ENCODE measurements at places on chromosomes 12 and 14.
A peak's percentile ranks its signal among the peaks of the same experiment; 100 is the strongest.

DNA sequence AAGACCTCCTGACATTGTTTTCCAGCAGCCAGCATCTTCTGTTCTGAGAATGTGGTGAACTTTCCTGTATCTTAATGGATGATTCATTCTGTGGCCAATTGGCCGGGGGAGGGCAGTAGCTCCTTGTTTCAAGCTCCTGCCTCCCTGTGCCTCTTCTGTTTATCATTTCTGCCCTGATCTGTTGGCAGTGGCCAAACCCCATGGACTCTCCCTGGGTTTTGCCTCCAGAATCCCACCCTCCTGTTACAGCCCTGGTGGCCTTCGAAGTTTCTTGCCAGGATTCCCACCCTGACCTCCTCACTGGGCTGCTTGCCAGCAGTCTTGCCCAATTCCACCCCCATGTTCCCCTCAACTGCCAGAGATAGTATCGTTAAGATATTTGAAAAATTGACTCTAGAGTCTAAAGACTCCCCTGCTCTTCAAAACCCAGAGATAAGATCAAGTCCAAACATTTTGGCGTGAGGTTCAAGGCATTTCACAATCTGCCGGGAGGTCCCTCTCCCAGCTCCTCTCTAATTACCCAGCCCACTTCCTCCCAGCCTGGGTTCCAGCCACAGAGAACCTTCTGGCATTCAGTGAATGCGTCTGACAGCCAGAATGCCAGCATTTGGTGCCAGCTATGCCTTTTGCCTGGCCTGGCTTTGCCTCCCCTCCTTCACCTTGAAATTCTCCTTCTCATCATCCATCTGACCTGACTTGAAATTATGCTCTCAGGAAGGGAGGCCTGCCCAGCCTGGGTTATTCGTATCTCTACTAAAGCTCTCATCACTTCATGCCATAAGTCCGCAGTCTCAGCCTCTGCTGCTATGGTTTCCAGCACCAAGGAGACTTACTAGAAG lies 37.7 kb upstream of the TXNRD1 start:
- no peak for DNase-seq

DNA sequence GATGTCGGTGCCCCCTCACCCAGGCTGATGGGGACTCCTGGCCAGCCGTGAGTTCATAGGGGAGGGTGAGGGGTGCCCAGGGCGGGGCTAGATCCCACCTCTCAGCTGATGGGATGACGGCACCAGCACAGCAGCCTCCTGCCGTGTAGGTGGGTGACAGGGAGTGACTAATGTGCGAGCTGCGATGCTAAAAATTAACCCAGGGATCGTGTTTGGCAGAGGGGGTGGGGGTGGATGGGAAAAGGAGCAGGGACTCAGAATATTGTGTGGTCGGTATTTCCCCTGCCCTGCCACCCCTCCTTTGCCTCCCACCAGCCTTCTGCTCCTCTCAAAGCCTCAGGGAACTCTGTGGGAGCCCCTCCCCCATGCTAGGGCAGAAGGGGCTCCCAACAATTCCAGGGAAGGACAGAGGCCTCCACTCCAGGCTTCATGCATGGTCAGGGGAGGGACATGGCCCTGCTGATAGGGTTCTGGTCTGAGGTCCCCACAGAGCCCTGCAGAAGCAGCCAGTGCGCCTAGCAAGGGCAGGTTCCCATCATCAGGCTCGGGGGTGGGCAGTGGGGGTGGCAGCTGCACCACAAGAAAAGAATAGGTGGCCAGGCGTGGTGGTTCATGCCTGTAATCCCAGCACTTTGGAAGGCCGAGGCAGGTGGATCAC lies 12.5 kb downstream of the TAMALIN start:
- no peak for DNase-seq

- peak; percentile 74 for DNase-seq
Measured at GRCh38 chr14:69818758-69819191, 21.7 kb upstream of the SLC10A1 start.

- DNase-seq: no peak
Measured at GRCh38 chr14:87522575-87522974, 470.4 kb downstream of the GALC start.

DNA sequence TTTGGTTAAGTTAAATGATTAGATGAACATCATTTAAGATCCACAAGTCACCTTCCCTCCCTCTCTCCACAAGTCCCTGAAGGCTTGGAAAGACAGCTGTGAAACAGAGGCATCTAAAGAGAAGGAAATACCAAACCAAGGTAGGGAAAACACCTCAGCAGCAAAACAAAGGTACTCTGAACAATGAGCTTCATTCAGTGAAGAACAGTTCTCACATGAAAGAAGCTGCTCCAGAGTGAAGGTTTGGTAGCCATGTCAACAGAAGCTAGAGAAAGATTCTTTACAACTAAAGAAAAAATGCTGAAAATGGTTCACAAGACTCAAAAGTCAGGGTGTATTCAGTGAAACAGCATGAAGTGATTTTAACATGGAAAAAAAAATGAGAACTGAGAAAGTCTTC lies 69.4 kb downstream of the FGD6 start:
- DNase-seq: no peak

GRCh38 chr12:59046763-59047534 lies 126.6 kb upstream of the LRIG3 start:
- DNase-seq: no peak

- DNase-seq: no peak
Measured at GRCh38 chr14:99093532-99094517, 178.2 kb downstream of the BCL11B start.

DNA sequence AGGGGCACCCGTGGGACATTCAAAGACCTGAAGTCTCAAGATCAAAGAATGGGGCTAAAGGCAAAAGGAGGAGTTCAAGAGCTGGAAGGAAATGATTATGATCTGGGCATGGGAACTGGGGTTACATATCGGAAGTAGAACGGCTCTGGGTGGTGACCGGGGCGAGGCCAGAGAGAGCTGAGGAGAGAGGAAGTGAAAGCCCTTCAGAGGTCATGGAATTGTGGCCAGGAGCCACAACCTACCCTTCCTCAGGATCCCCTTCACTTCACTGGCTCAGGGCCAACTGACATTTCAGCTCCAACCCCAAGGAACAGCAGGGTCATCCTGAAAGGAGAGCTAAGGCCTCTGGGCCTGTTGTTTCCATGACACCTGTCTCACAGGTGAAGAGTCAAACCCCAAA lies 57.8 kb downstream of the GALNT16 start:
- DNase-seq: peak; percentile 15

DNA sequence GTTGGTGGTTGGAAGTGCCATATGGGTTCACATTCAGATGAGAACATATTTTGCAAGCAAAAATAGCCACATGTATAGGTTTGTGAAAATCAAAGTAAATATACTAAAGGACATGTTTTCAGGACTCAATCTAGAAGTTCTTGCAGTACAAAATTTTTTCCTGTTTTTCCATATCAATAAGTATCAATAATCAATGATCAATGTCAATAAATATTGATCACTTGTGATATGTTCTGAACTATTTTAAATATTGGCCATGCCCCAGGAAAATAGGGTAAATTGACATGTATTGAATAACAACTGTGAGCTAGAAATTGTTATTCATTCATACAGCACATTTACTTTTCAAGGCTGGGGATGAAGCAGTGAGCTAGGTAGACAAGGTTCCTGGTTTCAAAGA lies 24.3 kb downstream of the ALG10 start:
- no peak for DNase-seq

DNA sequence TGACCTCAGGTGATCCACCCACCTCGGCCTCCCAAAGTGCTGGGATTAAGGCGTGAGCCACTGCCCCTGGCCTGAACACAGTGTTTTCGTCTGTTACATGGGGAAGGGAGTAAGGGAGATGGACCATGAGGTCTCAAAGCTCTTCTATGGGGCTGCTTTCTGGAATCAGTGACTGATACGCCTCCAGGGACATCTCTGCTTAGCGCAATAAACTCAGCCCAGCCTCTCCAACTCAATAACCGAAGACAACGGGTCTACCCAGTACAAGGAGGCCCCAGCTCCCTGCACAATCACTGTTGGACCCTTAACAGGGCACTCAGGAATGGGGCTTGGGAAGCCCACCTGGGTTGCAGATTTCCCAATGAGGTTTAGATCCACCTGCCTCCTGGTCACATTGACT lies 42.6 kb upstream of the CHGA start:
- no peak for DNase-seq

GRCh38 chr12:128259556-128260070 lies 7.4 kb upstream of the TMEM132C start:
- DNase-seq: no peak

DNA sequence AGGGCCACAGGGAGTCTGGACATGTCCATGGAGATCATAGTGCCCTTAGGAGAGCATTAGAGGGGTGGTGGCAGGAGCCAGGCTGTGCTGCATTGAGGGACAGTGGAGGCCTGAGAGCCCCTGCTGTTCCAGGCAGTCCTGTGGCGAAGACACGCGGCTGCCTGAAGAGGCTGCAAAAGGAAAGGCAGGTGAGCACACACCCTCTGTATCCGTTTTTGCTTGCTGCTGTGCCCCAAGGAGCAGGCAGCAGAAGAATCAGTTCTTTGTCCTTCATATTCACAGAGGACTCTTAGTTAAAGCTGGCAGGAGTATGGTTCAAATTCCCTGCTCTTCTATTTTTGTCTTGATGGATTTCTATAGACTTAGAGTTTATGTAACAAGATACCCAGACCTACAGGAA lies 4.5 kb downstream of the SLC35E3 start:
- no peak for DNase-seq

DNA sequence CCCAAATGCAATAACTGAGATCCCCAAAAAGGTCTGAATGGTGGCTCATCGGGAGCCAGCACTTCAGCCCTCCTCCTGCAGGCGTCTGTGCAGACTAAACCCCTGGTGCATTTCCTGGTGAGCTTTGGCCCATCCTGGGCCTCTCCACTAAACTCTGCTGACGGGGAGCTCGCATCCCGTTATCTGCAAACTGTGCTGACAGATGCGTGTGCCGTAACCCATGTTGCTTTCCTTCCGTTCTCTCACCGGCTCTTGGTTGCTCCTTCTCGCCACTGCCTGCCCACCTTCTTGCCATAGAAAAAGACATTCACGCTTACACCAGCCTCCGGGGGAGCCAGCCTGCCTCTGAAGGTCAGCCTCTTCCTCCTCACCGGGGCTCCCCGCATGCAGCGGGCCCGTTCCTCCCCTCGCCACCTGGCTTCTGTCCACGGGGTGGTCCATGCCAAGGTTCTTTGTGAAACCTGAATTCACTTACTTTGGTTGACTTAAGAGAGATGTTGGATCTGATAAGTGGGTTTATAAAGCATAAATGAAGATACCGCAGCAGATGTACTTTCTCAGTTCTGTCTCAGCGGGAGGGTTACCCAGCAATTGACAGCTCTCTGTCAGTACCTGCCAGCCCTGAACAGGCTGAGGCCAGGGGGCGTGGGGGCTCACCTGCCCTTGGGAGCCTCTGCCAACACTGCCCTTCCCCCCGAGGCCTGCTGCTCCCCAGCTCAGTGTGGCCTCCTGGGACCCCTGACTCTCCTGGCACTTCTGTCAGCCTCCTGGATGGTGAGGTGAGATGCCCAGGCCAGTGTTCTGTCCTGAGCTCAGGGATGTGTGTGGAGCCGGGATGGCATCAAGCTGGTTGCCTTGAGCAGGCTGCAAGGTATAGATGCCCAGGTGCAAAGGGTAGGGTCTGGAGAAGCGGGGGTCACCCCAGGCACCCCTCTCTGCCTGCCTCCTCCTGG lies 14.2 kb downstream of the ZFYVE21 start:
- no peak for DNase-seq

DNA sequence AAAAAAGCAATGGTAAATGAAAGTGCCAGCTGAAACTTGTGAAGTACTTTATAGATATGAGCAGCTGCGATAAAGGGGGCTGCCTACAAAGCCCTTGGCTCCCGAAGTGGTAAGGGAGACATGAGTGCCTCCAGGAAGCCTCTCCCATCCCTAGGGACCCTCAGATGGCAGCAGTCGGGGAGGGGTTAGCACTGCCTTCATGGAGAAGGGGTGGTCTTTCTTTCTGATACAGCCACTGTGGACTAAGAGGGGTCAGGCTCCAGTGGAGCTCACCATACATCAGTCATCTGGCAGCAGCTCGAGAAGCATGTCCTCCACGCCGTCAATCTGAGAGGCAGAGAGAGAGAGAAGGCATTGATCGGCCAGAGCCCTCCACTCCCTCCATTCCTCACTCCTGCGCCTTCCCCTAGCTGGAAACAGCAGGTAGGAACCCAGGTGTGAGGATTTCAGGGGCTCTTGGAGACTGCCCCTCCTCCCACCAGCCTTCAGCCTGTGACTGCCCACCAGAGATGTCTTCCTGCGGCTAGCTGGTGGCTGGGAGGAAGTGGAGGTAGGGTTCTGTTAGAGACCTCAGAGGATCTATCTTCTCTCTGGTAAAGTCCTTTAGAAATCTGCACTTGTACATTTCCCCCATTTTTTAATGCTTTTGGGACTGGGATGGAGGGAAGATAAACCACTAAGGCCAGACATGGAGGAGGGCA lies 2.3 kb downstream of the TCL1A start:
- DNase-seq: no peak

GRCh38 chr12:120583478-120584030 lies 2.4 kb upstream of the POP5 start:
- peak; percentile 79 for DNase-seq

- no peak for DNase-seq
Measured at GRCh38 chr14:31071151-31071550, 45.0 kb upstream of the STRN3 start.

GRCh38 chr12:67826148-67826547 lies 163.1 kb upstream of the IFNG-AS1 start:
- DNase-seq: no peak

DNA sequence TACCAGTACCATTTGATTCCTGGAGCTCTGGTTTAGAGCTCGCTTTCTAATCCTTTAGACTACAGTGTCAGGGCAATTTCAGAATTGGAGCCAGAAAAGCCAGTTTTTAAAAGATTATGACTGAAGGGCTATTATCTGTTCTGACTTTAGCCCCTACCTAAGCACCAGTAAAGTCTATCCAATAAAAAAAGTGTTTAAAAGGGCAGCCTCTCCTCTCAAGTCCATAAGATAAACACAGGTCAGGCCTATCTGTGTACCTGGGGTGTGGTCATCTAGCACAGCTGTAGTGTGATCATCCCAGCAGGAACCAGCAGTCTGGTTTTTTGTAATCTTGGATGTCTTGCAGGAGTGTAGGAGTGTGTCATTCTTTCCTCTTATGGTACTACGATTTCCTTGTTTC lies 6.6 kb downstream of the APPL2 start:
- DNase-seq: no peak
